ENCODE measurements at places on chromosomes 1 and 21.

DNA sequence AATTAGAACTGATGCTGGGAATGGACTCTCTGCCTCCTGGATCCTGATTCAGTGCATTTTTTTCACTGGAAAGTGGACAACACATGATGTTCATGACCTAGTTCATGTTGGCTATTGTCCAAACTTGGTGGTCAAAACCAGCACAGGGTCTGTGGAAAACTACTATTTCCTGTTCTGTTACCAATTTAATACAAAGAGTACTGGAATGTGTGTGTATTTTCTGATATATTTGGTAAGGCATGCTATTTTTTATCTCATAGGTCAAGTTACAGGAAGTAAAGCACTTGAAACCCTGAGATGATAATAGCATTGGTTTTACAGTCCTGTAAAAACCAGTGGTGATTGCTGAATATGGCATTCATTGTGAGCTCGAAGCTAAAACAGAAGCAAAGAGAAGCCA, 89.9 kb downstream of the SGIP1 start:
- no peaks in the 10 kb centered on the region for H3K27me3 ChIP-seq
- H3K4me1 ChIP-seq: no peaks in the 10 kb centered on the region
- no peak overlapping the region for H3K4me3 ChIP-seq
- DNase-seq: no peak
- H3K27ac ChIP-seq: no peak overlapping the region
- no peaks in the 10 kb centered on the region for H3K36me3 ChIP-seq

GRCh38 chr1:2156866-2157265, 37.7 kb downstream of the FAAP20 start:
- H3K27me3 ChIP-seq: no peaks in the 10 kb centered on the region
- H3K36me3 ChIP-seq: no peaks in the 10 kb centered on the region
- no peaks in the 10 kb centered on the region for H3K4me1 ChIP-seq
- H3K4me3 ChIP-seq: no peak overlapping the region
- no peak overlapping the region for H3K27ac ChIP-seq
- DNase-seq: no peak

DNA sequence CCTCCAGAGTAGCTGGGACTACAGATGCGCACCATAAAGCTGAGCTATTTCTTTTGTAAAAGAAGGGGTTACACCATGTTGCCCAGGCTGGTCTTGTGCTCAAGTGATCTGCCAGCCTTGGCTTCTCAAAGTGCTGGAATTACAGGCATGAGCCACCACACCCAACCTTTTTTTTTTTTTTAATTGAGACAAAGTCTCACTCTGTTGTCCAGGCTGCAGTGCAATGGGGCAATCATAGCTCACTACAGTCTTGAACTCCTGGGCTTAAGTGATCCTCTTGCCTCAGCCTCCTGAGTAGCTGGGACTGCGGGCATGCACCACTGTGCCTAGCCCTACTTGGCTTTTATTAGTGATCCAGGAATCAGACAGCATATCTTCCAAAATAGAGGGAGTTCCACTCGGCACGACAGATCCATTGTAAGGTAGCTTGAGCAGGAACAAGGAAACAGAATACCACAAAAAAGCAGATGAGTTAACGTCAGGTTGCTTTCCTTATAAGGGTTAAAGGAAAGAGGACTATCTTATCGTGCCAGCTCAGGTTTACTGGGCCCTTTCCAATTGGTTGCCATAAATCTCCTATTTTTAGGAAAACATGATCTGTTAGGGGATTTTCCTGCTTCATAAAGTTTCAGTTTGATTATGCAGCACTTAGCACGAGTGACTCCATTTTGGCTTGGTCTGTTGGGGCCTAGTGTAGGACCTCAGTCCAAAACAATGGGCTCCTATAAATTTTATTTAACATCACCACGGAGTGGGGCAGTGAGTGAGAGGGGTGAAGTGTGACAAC, 45.2 kb downstream of the NENF start:
- peak; percentile 28 for DNase-seq
- no peaks in the 10 kb centered on the region for H3K4me1 ChIP-seq
- H3K4me3 ChIP-seq: no peak overlapping the region
- no peak overlapping the region for H3K27ac ChIP-seq
- no peaks in the 10 kb centered on the region for H3K36me3 ChIP-seq

DNA sequence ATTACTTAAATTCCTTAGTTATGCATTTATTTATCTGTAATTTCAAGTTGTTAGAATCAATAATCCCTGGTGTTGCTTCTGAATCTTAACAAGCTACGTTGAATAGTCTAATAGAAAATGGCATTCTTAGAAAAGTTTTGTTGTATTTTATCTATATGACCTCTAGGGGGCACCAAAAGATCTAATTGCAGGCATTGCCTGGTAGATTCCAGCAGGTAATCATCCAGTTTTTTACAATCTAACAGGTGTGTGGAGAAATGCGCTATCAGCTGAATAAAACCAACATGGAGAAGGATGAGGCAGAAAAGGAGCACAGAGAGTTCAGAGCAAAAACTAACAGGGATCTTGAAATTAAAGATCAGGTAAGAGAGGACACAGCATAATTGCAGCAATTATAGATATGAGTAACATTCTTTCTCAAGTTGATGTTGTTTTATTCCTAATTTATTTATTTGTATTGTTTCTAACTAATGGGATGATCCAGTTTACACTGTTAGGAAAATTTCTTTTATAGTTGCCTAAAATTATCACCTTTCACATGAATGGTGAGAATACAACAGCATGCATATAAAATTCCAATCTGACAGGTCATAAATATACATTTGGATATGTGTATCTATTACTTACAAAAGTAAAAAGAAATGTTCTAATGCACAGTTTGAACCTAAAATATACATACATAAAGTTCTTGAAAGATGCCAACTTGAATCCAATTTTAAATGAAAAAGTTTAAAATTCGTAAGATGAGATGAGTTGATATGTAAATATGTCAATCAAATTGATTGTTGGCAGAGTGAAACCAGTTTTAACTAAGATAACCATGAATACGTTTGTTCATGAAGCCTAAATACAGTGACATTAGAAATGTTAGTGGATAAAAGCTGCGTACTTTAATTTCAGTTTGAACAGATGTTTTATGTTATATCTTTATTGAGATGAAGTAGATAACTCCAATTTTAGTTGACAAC, 88.4 kb downstream of the SDCCAG8 start:
- H3K36me3 ChIP-seq: no peaks in the 10 kb centered on the region
- no peaks in the 10 kb centered on the region for H3K27me3 ChIP-seq
- H3K4me3 ChIP-seq: no peak overlapping the region

GRCh38 chr1:219422811-219423598, 189.9 kb downstream of the ZC3H11B start:
- H3K4me1 ChIP-seq: no peaks in the 10 kb centered on the region
- H3K27me3 ChIP-seq: no peaks in the 10 kb centered on the region
- no peak for DNase-seq
- H3K4me3 ChIP-seq: no peak overlapping the region
- no peak overlapping the region for H3K27ac ChIP-seq

GRCh38 chr1:47911424-47911823, 85.8 kb downstream of the TRABD2B start:
- no peak for DNase-seq
- no peaks in the 10 kb centered on the region for H3K36me3 ChIP-seq
- no peaks in the 10 kb centered on the region for H3K4me1 ChIP-seq
- H3K27me3 ChIP-seq: no peaks in the 10 kb centered on the region
- H3K4me3 ChIP-seq: no peak overlapping the region

DNA sequence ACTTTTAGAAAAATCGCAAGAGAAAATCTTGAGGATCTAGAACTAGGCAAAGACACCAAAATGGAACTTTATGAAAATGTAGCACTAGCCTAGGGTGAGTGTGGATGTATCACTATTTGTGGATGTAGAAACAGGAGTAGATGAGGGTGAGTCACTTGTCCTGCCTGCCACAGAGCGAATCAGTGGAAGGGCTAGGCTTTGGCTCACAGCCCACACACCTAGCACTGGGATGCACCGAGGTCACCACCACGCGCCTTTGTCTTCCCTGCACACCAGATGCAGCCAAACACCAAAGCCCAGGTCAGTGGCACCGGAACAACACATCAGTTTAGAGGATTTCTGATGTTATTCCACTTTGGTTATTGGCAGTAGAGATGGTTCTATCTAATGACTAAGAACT, 38.2 kb downstream of the PKNOX1 start:
- no peak for DNase-seq
- no peaks in the 10 kb centered on the region for H3K27me3 ChIP-seq
- no peak overlapping the region for H3K4me3 ChIP-seq

DNA sequence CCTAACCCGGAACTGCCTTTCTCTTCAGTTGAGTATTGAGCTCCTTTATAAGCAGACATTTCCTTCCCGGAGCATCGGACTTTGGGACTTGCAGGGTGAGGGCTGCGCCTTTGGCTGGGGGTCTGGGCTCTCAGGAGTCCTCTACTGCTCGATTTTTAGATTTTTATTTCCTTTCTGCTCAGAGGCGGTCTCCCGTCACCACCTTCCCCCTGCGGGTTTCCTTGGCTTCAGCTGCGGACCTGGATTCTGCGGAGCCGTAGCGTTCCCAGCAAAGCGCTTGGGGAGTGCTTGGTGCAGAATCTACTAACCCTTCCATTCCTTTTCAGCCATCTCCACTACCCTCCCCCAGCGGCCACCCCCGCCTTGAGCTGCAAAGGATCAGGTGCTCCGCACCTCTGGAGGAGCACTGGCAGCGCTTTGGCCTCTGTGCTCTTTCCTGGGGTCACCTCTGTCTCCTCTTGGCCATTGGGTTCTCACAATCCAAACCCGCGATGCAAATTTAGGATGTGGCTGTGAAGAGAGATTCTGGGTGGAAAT, 3.7 kb downstream of the OLIG2 start:
- no peak overlapping the region for H3K27ac ChIP-seq
- H3K36me3 ChIP-seq: no peaks in the 10 kb centered on the region
- peak overlapping the region; percentile 19 for H3K4me3 ChIP-seq

DNA sequence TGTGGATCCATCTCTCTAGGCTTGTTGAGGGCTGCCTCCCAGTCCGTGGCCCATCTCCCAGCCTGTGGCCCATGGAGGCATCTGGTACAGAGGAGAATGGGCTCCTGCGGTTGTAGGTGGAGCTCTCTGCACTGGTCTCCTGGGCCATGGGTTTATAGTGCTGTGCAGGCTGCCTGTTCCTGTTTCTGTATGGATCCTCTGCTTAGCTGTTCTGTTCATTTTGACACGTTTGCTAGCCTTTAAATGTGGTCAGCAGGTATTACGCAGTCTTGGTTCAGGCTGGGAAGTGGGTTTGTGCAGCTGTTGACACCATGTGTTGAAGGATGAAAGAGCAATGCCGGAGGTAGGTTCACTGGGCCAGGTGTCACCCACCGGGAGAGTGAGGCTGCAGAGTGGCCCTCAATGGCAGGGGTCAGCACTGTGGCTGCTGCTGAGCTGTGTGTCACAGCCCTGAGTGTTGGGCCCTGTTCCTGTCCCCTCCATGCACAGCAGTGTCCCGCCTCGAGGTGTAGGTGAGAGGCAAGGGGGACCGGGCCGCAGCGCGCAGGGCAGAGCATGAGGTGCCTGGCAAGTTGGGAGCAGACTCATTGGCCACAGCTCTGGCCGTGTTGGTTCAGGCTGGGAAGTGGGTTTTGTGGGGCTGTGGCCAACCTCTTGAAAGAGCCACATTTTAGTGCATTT, 39.0 kb downstream of the SNAP47 start:
- H3K27me3 ChIP-seq: no peaks in the 10 kb centered on the region
- no peak overlapping the region for H3K4me3 ChIP-seq
- no peaks in the 10 kb centered on the region for H3K36me3 ChIP-seq
- DNase-seq: no peak
- H3K27ac ChIP-seq: no peak overlapping the region

GRCh38 chr1:65458730-65459396, 38.4 kb downstream of the LEPR start:
- H3K27ac ChIP-seq: peak overlapping the region; percentile 11
- no peaks in the 10 kb centered on the region for H3K36me3 ChIP-seq
- H3K27me3 ChIP-seq: no peaks in the 10 kb centered on the region
- no peak overlapping the region for H3K4me3 ChIP-seq

DNA sequence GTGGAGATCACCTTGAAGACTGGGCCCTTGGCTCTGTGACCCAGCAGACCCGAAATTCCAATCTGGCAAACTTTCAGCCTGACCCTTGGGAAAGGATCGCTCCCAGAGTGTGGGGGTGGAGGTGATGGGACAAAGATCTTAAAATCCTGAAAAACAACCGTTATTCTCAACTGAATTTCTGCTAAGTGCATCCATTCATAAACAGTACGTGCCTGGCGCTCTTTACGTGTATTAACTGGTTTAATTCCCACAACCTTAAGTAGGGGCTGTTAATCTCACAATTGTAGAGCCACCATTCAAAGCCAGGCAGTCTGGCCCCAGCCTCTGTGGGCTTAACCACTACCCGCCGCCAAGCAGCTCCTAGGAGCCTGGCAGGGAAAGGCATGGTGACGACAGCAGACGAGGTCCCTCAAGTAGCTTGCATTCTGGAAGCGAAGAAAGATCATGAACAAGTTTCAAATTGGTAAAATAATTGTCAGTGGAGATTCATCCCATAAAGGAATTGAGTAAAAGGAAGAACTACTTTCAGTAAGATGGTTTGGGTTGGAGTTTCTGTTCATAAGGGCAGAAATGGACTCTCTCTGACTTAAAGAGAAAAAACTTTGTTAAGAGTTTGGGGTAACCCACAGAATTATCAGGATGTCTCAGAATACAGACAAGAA, 11.4 kb upstream of the RGS16 start:
- H3K27ac ChIP-seq: peak overlapping the region; percentile 88
- H3K36me3 ChIP-seq: no peaks in the 10 kb centered on the region
- peaks cover 3% of the 10 kb centered on the region for H3K4me1 ChIP-seq
- DNase-seq: no peak
- no peaks in the 10 kb centered on the region for H3K27me3 ChIP-seq

- H3K27ac ChIP-seq: no peak overlapping the region
- H3K36me3 ChIP-seq: no peaks in the 10 kb centered on the region
- H3K4me1 ChIP-seq: no peaks in the 10 kb centered on the region
- DNase-seq: no peak
- no peaks in the 10 kb centered on the region for H3K27me3 ChIP-seq
- H3K4me3 ChIP-seq: no peak overlapping the region
Measured at GRCh38 chr21:14084068-14084501, 126.7 kb downstream of the LIPI start.

GRCh38 chr1:203675596-203676347, 49.1 kb downstream of the ATP2B4 start:
- no peak for DNase-seq
- H3K27ac ChIP-seq: peak overlapping the region; percentile 53
- H3K27me3 ChIP-seq: no peaks in the 10 kb centered on the region
- H3K4me3 ChIP-seq: no peak overlapping the region

DNA sequence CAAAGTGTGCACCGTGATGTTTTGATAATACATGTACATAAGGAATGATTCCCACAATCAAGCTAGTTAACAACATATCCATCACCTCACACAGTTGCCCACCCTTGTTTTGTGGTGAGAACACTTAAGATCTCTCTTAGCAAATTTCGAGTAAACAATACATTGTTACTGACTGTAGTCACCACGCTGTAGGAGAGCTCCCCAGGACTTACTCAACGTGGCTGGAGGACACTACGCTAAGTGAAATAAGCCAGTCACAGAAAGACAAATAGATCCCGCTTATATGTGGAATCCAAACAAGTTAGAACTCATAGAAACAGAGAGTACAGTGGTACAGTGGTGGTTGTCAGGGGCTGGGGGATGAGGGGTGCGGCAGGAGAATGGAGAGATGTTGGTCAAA, 24.8 kb downstream of the GPR137B start:
- H3K4me1 ChIP-seq: no peaks in the 10 kb centered on the region
- DNase-seq: no peak
- no peaks in the 10 kb centered on the region for H3K27me3 ChIP-seq
- H3K36me3 ChIP-seq: no peaks in the 10 kb centered on the region
- no peak overlapping the region for H3K27ac ChIP-seq

GRCh38 chr1:97996880-97997279, 76.0 kb upstream of the DPYD start:
- H3K4me1 ChIP-seq: no peaks in the 10 kb centered on the region
- no peak for DNase-seq
- H3K36me3 ChIP-seq: no peaks in the 10 kb centered on the region
- no peaks in the 10 kb centered on the region for H3K27me3 ChIP-seq
- H3K27ac ChIP-seq: no peak overlapping the region
